ENCODE measurements at places on chromosomes 2 and 18.

GRCh38 chr2:84879584-84880394 is 1.1 kb downstream of the TRABD2A start:
- DNase-seq: no peak

DNA sequence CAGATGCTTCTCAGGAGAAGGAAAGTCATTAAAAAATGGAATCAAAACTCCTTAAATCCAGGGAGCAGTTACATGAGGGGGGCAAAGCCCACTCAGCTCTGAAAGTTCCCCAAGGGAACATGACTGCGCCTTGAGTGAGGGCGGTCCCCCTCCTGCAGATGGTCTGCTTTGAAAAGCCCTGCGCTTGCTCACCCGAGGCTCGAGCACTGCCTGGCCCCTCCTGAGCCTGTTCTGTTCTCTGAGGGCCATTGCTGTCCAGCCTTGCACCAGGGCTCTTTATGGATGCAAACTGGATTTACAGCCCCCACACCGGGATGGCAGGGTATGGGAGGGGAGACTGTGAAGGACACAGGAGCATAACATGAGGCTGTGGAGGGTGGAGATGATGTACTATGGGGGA is 37.8 kb upstream of the DNMT3A start:
- DNase-seq: no peak

DNA sequence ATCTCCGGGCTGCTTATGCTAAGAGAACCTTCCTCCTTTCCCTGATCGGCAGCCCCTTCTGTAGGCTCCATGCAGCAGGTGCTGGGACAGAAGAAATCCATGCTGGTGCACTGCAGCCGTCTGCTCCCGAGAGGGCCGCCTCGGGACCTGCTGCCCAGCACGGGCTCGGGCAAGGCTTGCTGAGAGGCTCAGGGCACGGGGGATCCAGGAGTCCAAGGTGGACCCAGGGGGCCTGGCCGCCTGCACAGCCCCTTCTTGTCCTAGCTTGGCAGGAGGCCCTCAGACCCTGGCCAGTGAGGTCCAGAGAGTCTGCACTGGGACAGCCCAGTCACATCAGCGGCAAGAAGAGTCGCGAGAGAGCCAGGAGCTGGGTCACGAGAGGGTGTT is 13.3 kb upstream of the DUSP2 start:
- no peak for DNase-seq

DNA sequence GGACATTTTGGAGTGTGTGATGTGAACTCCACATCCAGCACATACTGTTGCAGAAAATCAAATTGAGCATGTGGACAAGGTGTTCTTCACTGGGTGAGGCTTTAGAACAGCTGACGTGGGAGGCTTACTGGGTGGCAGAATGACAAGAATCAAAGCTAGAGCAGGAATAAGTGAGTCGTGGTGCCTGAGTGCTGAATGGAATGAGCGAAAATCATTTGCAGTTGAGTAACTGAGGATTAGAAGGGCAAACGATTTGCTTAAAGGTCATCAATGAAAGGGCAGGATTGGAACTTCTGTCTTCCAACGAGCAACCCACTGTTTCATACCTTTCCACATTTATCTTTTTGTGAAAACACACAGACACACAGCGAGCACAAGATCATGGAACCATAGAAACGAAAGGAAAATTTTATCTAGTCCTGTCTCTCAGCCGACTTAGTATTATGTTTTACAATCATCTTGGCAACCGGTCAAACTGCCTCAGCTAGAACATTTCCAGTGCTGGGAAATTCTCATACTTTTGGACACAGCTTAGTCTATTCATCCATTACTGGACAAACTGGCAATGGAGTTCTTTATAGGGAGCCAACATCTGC is 7.2 kb upstream of the DAW1 start:
- DNase-seq: no peak

DNA sequence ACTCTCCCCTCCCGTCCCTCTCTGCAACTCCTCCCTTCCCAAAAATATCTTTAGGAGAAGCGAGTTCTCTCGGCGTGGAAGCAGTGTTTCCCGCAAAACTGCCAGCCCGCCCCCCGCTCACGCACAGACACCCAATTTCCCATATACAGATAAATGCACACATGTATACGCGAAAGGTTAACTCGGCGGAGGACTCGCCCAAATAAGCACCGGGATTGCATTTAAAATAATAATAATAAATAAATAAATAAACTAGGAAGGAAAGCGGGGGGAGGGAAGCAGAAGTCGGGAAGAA is 70.0 kb upstream of the PSMD14 start:
- DNase-seq: no peak

- no peak for DNase-seq
These were observed 16.4 kb upstream of the IL1R1 start for GRCh38 chr2:102126169-102126568.

- no peak for DNase-seq
These were observed 240.9 kb downstream of the PRKCE start for GRCh38 chr2:45892425-45892745.

DNA sequence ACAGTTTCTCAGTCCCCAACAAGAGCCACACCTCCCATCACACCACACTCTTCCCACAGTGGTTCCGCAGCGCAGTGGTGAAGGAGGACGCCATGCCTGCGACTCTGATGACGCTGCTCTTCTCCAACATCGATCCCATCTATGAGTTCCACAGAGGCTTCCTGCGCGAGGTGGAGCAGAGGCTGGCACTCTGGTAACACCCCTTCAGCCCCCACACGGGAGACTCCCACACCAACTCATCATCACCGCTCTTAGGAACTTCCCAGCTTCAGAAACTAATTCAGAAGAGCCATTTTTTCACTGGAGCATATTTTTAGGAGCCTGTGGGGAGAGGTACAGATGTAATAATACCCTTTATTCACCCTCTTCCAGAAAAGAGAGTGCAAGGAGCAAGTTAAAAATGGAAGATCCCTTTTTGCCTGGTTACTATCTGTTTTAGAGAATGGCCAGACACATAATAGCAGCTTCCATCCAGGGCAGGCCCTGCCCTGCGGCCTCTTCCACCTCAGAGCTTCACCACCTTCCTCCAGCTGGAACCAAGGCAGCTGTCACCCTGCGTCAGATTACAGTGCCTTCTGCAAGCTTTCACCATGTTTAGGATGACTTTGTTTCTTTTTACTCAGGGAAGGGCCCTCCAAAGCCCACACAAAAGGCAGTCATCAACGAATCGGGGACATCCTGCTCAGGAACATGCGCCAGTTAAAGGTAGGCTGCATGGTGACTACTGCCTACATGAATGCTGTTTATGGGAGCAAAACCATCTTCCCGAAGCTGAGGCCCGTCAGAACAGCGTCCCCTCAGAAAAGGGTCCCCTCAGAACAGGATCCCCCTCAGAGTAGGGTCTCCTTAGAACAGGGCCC is 44.9 kb downstream of the STK25 start:
- DNase-seq: no peak

DNA sequence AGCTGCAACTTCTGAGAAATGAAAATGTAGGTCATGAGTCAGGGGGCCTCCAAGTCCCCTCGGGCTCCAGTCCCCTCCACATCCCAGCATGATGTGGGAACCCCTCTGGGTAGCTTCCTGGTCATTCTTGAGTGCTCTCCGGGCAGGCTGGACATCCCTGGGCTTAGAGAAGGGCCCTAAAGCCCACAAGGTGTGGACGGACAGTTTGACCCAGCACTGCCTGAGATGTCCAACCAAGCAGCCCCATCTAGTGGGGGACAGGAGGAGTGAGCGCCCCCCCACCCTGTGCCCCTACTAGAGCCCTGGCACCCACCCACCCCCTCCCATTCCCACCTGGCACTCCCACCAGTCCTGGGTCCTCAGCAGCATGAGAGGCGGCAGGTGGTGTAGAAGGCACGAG is 46.0 kb downstream of the CYP27C1 start:
- no peak for DNase-seq

GRCh38 chr2:7417845-7418742 is 500.9 kb downstream of the RNF144A start:
- DNase-seq: no peak

DNA sequence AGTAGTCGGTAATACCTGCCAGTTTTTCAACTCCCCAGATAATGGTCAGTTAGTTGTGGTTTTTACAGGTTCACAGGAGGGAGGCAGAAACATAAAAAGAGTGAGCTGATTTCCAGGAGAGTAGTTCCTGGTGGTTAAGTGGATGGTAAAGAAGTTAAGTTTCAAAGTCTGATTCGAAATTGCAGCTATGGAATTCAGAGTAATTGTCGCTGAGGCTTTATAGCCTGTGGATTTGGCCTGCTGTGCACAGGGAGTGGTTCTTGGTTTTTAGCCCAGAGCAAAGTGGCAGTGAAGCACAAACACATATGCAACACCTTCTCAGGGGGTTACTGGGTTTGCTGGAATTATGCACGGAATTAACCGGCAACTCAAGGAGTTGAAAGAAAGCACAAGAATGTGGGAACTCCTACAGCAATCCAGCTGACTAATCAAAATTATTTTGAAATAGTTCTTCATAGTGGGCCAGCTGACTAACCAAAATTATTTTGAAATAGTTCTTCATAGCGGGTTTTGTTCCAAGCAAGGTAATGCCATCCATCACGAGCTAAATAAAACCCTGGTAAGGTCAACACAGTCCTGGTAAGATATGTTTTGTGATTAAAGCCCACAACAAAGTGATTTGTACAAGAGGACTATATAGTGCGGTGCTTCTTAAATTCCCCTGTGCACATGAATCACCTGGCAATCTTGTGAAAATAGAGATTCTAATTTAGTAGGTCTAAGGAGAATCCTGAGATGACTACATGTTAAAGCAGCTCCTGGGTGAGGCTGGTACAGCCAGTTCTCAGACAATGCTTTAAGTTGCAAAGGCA is 94.4 kb downstream of the SGPP2 start:
- DNase-seq: no peak

DNA sequence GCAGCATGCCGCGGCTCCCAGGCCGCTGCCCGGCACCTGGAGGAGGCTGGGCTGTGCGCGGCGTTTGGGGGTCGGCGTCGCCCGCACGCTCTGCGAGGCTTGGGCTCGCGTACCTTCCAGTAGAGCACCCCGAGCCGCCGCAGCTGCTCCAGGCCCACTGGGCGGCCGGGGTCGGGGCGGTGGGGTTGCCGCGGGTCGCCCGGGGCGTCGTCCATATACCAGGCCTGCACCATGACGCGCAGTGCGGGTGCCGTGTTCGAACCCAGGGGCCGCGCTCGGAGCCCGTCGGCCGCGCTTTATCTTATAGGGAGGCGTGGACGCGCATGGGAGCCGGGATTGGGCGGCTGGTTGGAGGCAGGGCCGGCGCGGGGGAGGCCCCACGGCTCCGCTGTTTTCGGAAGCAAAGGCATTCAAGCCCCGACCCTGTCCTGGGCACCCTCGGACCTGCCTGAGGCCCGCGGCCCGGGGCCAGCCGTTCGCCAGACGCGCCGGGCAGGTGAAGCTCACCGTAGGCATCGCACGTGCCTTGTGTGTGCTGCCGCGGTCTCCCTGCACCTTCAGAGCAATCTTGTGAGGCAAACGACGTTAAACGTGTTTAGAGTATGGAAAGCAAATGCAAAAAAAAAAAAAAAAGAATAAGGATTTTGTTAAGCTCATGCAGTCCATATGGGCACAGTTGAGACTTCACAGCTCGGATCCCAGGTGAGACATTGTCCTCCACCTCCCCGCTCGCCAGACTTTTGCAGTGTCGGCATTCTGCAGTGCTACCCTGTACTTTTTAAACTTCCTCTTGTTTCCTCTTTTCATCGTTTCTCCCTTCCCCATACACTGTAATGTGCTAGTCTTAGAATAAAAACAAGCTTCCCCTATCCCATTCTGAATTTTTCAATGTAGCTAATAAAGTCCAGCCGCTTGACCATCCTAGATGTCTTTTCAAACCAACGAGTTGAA is at the start of gene ADI1:
ADI1 (minus strand) TSS at position 277 of the 951 bp plus-strand sequence; CDS start at position 233, 44 bp downstream.
- peak; percentile 74 for DNase-seq

- no peak for DNase-seq
These were observed 345.1 kb downstream of the CYP26B1 start for GRCh38 chr2:71802556-71802955.

DNA sequence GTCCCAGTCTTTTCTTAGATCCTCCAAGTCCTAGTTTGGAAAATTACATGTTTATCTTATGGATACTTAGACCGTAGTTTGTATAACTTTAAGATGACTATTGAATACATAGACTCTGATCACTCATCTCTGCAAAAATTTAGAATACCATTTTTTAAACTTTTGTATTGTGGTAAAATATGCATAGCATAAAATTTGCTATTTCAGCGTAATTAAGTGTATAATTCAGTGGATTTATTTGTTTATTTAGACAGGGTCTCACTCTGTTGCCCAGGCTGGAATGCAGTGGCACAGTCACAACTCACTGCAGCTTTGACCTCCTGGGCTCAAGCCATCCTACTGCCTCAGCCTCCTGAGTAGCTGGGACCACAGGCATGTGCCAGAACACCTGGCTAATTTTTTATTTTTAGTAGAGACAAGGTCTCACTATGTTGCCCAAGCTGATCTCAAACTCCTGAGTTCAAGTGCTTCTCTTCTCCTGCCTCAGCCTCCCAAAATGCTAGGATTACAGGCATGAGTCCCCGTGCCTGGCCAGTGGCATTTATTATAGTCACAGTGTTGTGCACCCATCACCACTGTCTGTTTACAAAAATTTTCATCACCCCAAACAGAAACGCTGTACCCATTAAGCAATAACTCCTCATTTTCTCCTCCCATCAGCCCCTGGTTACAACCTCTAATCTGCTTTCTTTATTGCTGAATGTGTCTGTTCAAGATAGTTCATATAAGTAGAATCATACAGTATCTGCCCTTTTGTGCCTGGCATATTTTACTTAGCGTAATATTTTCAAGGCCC is 90.0 kb downstream of the MAP3K20 start:
- DNase-seq: no peak

GRCh38 chr2:112121682-112122254 is 16.4 kb upstream of the FBLN7 start:
- DNase-seq: peak; percentile 32

GRCh38 chr2:48424866-48425265 is 105.1 kb upstream of the STON1 start:
- DNase-seq: no peak

- no peak for DNase-seq
These were observed 22.3 kb downstream of the ORC4 start for GRCh38 chr2:147998203-147998602.

DNA sequence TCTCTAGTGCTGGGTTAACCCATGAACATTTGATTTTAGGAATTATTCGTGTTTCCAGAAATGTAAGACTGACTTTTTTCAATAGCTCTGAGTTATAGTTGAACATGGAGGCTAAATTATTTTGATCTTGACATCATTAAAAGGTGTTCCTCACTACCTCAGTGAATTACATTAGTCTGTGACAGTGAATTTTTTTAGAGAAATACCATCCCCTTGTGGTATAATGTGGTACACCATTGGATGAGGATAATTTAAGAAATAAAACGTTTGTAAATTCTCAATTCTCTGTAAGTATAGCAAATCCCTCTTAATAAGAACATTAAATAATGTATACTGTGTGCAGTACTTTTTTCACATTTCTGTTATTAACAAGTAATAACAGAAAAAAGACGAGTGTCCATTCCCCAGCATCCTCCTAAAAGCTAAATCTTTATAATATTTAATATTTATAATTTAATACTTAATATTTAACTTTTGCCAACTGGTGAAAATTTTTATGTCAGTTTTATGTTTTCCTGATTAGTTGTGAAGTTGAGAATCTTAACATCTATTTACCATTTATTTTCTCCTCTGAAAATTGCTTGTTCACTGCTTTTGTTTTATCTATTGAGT is 70.3 kb upstream of the CWC22 start:
- no peak for DNase-seq

GRCh38 chr2:74461187-74462053 is 3.2 kb downstream of the WBP1 start:
- peak; percentile 25 for DNase-seq
